Stimulated activated CD4-positive, alpha-beta T cell treated with anti-CD3 and anti-CD28 coated beads, TNF-alpha, amount 100 ng/mL, for 1 hour (primary cell): ENCODE measurements at places on chromosomes 7 and 10.

DNA sequence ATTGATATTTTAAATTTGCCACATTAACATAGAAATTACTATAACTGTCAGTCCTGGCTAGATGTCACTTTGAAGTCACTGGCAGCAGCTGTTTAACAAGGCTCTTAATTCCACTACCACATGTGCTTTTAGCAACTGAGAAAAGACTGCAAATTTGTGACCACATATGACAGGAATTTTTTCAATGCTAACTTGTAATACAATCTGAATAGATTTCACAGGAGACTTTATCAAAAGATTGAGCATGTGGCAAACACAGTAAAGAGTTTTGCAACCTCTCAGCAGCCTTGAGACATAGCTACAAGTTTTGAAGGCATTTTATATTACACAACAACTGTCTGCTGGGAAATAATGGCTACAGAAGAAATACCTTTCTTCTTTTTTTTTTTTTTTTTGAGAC, 73.0 kb downstream of the MICU1 start:
- DNase-seq, result no peak

DNA sequence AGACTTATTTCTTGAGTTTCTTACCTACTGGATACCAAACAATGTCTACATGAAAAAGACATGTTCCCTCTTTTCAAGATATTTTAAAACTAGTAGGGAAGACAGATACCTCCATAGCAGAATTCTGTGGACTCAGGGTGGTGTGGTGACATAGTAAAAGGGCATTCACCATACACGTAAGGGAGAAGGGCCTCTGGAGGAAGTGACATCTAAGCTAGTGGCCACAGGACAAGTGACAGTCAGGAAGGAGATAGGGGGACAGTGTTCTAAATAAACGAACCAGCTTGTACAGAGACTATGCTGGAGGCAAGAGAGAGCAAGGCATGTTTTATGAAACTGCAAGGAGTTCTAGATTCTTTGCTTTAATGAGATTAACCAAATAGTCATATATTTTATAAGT, 321.7 kb upstream of the LRGUK start:
- DNase-seq, result no peak

- DNase-seq, result no peak
Measured at GRCh38 chr7:88500131-88500530, 193.4 kb upstream of the STEAP4 start.

DNA sequence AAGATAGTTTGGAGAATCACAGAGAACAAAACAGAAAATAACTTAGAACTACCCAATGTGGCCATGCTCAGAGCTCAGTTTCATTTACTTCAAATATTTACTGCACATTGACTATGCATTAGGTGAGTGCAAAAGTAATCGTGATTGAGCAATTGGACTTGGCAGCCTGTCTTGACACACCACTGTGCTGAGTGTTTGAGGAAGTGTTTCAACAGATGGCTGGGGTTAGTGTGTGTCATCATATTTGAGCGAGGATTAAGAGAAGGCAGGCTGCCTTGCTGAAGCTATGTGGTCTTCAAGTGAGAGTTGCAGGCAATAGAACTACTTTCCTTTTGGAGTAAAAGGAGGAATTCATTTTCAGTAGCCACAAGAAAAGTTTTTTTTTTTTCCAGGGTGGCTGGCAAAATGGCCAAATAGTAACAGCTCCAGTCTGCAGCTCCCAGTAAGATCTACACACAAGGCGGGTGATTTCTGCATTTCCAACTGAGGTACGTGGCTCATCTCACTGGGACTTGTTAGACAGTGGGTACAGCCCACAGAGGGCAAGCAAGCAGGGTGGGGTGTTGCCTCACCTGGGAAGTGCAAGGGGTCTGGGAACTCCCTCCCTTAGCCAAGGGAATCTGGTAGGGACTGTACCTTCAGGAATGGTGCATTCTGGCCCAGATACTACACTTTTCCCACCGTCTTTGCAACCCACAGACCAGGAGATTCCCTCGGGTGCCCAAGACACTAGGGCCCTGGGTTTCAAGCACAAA, 37.6 kb downstream of the AKR1C4 start:
- DNase-seq, result no peak

DNA sequence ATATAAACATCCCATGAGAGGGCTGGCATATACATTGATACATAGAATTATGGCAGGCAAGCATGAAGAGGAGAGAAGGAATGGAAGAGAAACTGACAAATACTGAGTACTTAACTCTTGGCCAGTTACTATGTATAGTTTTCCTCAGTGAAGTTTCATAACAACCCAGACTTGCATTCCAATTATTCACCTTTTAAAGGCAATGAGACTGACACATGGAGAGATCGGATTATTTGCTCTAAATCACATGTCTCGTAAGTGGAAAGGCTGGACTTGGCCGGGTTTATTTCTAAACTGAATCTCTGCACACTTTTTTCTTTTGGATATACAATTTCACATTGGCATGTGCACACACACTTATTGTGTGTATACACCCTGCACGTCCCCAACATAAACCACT, 548.3 kb downstream of the PHTF2 start:
- no peak for DNase-seq

- DNase-seq, result no peak
Measured at GRCh38 chr10:79223091-79224048, 123.9 kb upstream of the PPIF start.

- no peak for DNase-seq
Measured at GRCh38 chr7:4951903-4952636, 6.9 kb downstream of the MMD2 start.

DNA sequence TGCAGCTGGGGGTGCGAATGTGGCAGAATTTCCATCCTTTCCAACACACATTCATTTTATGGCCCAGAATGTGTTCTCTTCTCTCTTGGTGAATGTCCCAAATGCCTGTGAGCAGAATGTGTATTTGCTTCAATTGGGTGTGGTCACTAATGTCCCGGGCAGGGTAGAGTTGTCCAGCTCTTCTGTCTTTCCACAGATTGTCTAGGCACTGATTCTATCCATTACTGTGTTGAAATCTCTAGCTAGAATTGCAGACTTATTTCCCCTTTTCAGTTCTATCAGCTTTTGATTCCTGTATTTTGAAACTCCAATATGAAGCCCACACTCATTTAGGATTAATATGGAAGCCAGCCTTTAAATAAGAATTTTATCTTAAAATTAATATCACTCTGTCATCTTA, 14.0 kb upstream of the AKR1E2 start:
- no peak for DNase-seq

DNA sequence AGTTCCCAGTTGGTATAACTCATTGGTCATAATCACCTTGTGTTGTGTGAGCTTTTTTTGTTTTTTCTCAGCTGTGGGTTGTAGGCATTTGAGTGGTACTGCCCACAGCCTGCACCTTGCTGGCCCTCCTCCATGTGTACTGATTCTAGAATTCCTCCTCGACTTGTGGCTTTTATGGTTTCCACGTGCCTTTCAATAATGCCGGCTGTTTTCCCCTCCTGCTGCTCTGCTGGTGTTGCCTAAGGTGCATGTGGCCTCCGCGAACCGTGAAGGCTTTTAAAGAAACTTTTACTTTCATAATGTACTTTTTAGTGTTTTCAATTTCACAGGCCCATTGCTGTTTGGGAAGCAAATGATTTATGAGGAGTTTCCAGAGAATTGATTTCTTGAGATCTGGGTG, 518.0 kb downstream of the REEP3 start:
- no peak for DNase-seq

- DNase-seq, result no peak
Measured at GRCh38 chr10:96259150-96259549, 12.2 kb downstream of the BLNK start.

DNA sequence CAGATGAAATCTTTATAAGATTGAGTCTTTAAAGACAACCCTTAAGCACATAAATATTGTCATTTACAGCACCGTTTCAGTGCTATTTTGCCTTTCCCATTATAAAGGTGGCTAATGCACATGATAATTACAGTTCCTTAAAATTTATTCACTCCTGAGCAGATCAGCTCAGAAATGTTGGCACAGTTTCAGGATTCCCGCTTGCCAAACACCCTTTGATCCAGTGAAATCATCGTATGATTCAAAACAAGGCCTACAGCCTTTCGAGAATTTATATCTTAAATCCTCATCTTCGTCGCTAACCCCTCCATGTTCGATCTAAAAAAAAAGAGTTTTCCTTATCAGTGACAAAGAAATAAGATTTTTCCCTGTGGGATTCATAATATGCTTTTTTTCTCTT, 14.1 kb upstream of the SOSTDC1 start:
- no peak for DNase-seq

GRCh38 chr7:108261560-108262255, 131.5 kb upstream of the LAMB4 start:
- DNase-seq, result no peak

- DNase-seq, result no peak
Measured at GRCh38 chr10:25338271-25338670, 163.5 kb downstream of the GPR158 start.

GRCh38 chr7:148867596-148868377, 16.3 kb downstream of the EZH2 start:
- DNase-seq, result no peak

GRCh38 chr7:123367031-123367430, 167.3 kb upstream of the SLC13A1 start:
- no peak for DNase-seq

- DNase-seq, result no peak
Measured at GRCh38 chr10:121435099-121435875, 163.0 kb downstream of the FGFR2 start.

GRCh38 chr10:31136930-31137885, 105.5 kb upstream of the ZNF438 start:
- DNase-seq, result no peak

GRCh38 chr10:98880971-98881370, 354.7 kb downstream of the HPSE2 start:
- no peak for DNase-seq

- DNase-seq, result no peak
Measured at GRCh38 chr10:83605783-83606630, 533.3 kb upstream of the GHITM start.

GRCh38 chr10:4663162-4663992, 162.6 kb upstream of the AKR1E2 start:
- DNase-seq, result no peak

DNA sequence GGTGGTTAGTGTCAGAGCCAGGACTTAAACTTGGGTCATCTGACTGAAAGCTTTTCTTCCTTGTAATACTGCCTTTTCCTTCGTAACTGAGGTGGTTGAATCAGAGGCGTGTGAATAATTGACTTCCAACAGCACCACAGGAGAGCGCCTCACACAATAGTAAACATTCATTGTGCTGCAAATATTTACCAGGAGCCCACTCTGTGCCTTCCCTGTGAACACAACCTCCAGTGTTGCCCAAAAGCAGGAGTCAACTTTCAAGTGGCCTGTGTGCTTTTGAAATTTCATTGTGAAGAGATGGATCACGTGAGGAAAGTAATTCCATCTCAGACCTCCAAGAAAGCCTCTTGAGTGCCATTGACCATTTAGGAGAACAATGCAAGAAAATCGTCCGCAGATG, 60.2 kb downstream of the ADRA2A start:
- no peak for DNase-seq

GRCh38 chr7:135177028-135177696, 6.7 kb upstream of the CYREN start:
- no peak for DNase-seq

- DNase-seq, result no peak
Measured at GRCh38 chr7:39130857-39131526, 153.3 kb downstream of the POU6F2 start.

- DNase-seq, result no peak
Measured at GRCh38 chr10:96061232-96061631, 17.8 kb downstream of the CCNJ start.

- no peak for DNase-seq
Measured at GRCh38 chr7:148173369-148173768, 417.2 kb upstream of the C7orf33 start.

DNA sequence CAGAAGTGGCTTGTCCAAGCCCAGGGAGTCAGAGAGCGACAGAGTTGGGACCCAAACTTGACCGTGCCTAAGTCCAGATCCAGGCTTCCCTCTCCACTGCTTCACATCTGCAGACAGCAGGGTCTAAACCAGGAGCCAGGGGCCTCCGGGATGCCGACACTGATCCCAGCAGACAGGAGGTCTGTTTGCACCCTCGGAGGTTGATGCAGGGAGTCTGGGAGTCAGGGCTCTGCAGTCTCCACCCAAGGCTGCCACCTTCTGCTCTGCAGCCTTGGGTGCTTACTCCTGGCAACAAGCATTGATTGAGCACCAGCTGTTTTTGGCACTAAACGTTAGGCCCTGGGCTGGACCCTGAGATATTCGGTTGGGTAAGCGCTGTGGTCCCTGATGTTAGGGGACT, 21.0 kb downstream of the ELFN1 start:
- no peak for DNase-seq

- DNase-seq, result no peak
Measured at GRCh38 chr10:74244097-74244685, 93.2 kb downstream of the ADK start.

GRCh38 chr10:100858261-100858660, 54.5 kb upstream of the SLF2 start:
- no peak for DNase-seq

DNA sequence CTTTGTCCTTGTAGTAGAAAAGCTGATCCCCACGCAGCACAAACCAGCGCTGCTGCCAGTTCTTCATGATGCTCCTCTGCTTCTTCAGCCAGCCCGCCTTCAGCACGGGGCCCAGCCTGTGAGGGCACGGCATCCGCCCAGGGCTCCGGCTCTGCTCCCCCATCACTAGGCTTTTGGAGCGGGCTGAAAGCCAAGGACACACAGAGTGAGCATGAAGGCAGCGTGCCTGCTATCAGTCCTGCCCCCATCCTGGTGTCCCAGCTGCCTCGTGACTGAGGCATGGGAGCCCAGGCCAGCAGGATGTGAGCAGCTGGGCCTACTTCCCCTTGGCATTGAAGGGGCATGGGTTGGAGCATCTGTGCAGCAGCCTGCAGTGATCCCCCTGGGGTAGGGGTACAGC, 21.9 kb downstream of the ARHGAP22 start:
- no peak for DNase-seq

- DNase-seq, result no peak
Measured at GRCh38 chr7:12583922-12584321, 13.4 kb downstream of the SCIN start.

- no peak for DNase-seq
Measured at GRCh38 chr10:23079700-23080099, 15.7 kb upstream of the MSRB2 start.

GRCh38 chr10:35192645-35193249, 66.1 kb downstream of the CREM start:
- DNase-seq, result no peak

DNA sequence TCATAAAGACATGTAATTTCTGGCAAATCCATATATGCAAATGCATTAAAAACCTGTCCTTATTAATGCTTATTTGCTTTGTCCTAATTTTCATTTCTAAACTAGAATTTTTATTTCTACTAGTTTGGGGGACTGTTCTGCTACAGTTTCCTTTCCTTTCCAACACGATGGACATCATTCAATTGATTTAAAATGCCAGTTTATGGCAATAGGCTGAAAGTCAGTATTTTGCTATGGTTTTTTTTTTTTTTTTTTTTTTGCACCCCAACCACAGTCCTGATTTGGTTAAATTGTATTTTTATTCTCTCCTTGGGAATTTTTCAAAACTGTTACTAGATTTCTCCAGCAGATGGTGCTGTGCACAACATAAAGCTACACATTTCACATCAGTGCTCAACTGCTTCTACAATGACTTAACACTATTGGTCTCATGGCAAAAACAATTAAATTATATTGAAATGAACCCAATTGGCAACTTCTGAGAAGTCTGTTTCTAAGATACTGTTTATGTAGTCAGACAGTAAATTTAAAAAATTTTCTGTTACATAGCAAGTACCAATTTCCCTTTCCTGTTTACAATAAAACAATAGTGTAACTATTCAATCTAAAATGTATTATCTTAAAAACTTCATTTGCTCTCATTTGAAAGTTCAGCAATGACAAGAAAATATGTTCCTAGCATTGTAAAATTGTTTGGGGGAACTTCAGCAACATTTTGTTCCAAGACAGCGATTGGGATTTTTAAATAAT, 193.8 kb upstream of the CCDC6 start:
- no peak for DNase-seq
